ENCODE measurements at places on chromosomes 6 and 20.

- DNase-seq, result no peak
Observed at GRCh38 chr6:111276736-111277135, 189.4 kb downstream of the SLC16A10 start.

GRCh38 chr20:62823688-62824475 lies 7.0 kb downstream of the COL9A3 start:
- no peak for DNase-seq

DNA sequence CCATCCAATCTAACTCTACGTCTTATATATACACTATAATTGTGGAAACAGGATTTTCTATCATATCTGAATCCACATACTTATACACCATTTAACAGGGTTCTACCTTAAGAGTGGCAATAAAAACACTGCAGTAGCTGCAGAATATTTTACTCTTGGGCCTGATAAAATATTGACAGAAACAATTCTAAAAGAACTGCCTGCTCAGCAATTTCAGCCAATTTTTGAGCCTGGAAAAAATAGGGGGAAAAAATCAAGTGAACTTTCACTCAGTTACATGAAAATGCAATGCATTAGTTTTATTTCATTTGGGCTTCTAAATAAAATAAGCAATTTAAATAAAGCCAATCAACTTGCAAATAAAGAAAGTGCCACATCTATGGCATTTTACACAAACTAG lies 246.5 kb upstream of the RUNX2 start:
- no peak for DNase-seq

DNA sequence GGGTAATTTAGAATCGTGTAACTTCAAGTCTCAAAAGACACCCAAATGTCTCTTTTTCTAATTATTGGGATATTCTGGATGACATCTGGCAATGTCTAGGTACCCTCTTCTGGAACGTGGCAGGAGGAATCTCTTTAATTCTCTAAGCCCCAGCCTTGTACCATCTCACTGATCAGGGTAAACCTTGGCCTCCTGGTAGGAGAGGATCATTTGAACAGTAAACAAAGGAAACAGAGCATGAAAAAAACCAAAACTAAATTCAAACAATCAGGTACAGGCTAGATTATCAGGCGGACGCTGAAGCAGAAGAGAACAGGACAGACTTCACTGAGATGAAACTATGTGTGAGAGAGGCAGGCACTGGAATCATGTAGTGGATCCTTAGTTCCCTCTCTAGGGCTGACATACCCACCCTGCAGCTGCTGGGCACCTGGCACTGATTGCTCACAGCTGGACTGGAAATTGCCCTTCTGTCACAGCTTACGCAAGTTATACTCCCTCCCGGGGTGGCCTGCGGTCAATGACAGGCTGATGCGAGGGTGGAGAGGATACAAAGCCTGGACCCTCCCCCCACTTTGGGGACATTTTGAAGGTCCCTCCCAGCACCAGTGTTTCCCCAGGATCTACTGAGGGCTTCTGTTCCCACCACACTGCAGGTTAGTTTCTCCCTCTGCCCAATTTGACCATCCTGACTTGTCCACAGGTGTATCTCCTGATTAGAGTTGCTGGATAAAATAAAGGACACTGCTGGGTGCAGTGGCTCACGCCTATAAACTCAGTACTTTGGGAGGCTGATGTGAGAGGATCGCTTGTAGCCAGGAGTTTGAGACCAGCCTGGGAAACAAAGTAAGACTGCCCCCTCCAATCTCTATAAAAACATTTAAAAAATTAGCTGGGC lies 20.6 kb upstream of the ZBTB24 start:
- no peak for DNase-seq

DNA sequence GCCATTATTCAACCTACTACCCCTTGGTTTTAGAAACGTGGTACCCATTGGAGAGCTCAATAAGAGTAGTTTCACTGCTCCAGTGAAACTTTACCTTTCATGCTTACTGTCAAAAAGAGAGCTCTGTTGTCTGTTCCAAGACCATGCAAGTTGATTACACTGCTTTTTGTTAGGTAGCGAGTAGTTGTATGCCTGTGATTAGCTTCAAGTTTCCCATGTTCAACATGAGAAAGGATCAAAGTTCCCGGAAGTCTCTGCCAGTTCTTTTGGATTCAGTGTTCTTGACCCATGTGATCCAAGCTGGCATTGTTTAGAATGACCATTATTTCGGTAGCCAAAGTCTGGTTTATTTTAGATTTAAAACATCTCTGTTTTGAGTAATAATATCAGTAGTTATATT lies 107.1 kb downstream of the ZFAND3 start:
- no peak for DNase-seq

DNA sequence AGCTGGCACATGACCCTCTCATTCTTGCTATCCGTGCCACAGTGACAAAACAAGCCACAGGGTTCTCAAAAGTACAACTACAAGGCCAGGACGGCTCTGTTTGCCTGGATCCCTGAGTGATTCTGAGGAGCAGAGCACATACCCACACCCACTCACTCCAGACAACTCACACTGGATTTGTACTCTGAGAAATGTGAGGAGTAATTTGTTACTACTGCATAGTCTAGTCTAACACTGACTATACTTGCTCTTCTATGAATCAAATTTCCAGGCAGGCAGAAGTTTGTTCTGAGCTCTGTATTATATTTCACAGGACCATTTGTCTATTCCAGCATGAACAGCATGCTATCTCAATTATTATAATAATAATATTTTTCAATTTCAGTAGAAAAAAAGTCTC lies 26.7 kb upstream of the SPTLC3 start:
- no peak for DNase-seq

DNA sequence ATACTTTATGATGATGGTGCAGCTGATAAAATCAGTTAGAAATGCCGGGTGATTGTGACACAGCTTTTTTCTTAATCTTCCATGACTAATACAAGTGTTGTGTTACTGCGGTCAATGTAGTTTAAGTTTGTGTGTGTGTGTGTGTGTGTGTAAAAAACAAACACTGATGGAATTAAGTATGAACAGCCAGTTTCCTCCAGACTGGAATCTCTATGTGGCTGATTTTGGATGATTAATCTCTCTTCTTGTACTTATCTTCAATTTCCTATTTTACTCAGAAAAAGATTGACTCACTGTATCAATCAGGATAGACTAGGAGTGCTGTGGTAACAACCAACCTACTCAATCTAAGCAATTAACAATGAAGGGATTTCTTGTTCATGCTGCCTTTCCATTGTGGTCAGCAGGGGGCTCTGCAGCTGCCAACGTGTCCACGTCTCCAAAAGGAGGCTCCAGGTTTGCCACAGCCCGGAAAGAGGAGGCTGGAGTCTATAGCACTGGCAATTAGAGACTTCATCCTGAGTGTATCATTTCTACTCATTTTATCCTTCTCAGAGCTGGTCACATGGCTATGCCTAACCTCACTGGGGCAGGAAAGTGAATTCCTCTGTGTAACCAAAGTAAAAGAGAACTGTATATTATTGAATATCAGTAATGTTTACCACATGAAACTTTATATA lies 107.7 kb downstream of the CD109 start:
- no peak for DNase-seq
